Cardiac septum (tissue), 1 donor: ENCODE measurements at places on chromosomes 3 and 15. TPM values are rescaled to one million over a fixed set of nuclear protein-coding genes. Genes with fewer than 3 reads are reported as not detected.

GRCh38 chr3:64349551-64349950 lies 124.3 kb upstream of the PRICKLE2 start:
- DNase-seq = no peak

- no peak for DNase-seq
Measured at GRCh38 chr15:70922119-70922518, 29.5 kb downstream of the LRRC49 start.

DNA sequence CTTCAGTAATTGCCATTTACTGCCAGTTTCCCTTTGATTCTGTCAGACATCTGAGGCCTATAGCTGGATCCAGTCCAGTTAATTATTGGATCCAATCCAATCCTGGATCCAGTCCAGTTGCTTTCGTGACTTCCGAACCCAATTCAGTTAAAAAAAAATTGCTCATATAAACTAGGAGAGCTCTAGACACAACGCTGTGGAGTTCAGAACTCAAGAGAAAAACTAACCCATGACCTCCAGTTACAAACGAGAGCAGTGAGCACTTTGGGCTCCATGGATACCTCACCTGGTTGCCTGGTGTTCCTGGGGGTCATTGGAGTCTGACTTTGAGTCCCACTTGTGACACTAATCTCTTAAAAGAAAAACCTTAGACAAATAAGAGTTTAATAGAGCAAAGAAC lies 269.8 kb downstream of the THSD4 start:
- DNase-seq = no peak

DNA sequence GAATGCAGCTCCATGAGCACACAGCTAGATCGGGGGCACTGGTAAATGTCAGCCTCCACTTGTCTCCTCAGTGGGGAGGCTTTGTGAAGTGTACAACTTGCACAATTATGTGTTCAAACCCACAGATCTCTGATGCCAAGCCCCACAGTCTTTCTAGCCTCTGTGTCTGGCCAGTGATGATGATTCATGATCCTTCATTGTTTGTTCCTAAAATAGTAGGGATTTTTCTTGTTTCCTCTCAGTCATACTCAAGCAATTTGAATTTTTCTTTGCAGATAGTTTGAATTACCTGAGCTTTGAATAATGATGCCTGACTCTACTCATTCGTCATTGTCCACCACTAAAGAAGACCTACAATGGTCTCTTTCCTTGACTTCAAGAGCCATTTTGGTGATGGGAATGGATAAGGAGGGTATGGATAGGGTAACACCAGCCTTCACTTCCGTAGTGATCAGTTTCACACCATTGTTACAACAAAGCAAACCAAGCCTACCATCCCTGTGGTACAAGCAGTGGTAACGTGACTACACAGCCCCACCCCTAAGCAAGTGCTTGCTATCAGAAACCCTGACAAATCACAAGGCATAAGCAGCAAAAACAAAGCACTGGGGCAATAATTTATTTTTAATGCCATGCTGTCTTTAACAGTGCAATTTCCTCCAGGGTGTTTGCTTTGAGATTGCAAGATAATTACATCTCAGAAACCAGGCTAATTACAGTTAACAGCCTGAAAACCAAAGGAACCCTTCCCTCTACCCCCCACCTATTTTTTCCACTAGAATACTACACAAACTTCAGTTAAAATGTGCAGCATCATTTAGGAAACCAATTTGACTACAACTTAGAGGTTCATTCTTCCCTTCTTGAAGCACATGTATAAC lies 114.1 kb upstream of the PPP2R3A start:
- DNase-seq = no peak

GRCh38 chr15:64542091-64542490 lies 81.7 kb downstream of the ZNF609 start:
- DNase-seq = no peak

GRCh38 chr3:103513003-103513402 lies 1078.2 kb downstream of the ZPLD1 start:
- DNase-seq = no peak

DNA sequence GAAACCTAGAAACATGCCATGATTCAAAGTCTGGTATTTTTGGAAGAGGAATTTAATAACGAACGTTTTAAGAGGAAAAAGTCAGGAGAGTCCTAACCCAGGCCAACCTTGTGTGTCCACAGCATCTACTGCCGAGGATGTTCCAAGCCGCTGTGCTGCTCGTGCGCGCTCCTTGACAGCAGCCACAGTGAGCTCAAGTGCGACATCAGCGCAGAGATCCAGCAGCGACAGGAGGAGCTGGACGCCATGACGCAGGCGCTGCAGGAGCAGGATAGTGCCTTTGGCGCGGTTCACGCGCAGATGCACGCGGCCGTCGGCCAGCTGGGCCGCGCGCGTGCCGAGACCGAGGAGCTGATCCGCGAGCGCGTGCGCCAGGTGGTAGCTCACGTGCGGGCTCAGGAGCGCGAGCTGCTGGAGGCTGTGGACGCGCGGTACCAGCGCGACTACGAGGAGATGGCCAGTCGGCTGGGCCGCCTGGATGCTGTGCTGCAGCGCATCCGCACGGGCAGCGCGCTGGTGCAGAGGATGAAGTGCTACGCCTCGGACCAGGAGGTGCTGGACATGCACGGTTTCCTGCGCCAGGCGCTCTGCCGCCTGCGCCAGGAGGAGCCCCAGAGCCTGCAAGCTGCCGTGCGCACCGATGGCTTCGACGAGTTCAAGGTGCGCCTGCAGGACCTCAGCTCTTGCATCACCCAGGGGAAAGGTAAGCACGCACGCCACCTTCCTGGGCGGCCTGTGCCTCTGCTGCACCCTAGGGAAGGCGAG lies 28.4 kb downstream of the PML start:
- DNase-seq = no peak

- DNase-seq = peak; percentile 24
Measured at GRCh38 chr15:89187986-89188514, 33.3 kb downstream of the RLBP1 start.

DNA sequence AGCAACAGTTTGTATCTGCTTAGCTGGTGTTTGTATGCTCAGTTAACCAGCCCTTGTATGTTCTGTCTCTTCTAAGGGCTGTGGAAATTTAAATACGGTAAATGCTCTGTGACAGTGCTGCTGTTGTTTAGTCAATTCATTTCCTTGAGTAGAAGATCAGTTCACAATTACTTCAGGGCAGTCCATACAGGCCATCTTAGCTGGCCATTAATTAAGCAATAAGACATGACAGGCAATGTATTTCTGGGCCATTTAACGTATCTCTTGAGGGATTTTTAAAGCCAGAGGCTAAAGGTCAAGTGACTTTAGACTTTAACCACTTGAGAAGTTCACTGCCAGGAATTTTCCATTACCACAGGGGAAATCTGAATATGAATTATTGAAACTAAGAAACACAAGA lies 351.8 kb downstream of the ZIC1 start:
- no peak for DNase-seq

DNA sequence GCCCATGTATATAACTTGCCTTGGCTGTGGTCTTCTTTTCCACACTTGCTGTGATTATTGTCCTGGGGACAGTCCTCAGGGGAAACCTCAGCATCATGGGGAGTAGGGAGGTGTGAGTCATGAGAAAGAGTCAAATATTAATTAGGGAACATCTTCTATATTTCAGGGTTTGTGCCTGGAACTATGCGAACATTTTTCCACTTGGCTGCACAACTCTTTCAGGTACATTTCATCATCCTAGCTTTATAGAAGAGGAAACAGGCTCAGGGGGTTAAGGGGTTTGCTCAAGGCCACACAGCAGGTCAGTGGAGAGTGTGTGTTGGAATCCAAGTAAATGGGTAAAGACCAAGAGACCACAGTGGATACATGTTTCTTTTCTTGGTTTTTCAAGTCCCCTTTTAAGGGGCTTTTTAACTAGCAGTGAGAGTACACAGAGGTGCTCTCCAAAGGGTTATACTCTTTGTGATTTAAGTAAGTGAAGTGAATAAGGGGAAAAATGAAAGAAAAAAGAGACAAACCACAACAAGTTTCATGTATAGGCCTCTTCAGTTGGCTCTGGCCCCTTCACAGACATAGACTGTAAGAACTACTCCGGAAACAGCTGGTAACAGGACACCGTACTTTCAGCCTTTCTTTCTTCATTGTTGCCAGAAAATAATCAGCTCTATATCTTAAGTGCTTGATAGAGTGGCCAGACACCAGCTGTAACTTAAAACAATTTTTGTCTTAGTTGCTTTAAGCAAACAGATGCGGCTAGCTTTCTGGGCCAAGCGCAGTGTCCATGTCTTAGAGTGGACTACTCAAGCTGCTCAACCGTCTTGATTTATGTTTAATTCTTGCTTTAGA lies 64.6 kb downstream of the EEFSEC start:
- DNase-seq = no peak

- DNase-seq = no peak
Measured at GRCh38 chr3:167884481-167884880, 149.0 kb downstream of the SERPINI1 start.

GRCh38 chr15:100301910-100302431 lies 39.8 kb downstream of the ADAMTS17 start:
- no peak for DNase-seq

GRCh38 chr3:126519506-126520455 lies 2.2 kb upstream of the UROC1 start:
- DNase-seq = peak; percentile 38

GRCh38 chr3:24195504-24196230 lies 250.6 kb downstream of the NR1D2 start:
- DNase-seq = no peak

- no peak for DNase-seq
Measured at GRCh38 chr3:194136519-194137007, 615 bp downstream of the HES1 start.

GRCh38 chr3:11580645-11581044 lies 63.1 kb downstream of the VGLL4 start:
- DNase-seq = no peak

The CASR gene
- not detected for total RNA-seq

The LIPH gene
- total RNA-seq = 0.51 TPM

The PRSS50 gene
- total RNA-seq = 0.78 TPM

The MORC1 gene
- not detected for total RNA-seq

The LTF gene
- total RNA-seq = 5.4 TPM

The IGSF10 gene
- total RNA-seq = 0.83 TPM

The RPLP1 gene
- 1,178 TPM for total RNA-seq

The CCR4 gene
- total RNA-seq = not detected

The KY gene
- 3.9 TPM for total RNA-seq
